GDM1 (cell line): ENCODE measurements at places on chromosomes 4 and X.

GRCh38 chrX:111568354-111568753 lies 56.9 kb downstream of the SERTM2 start:
- no peak for DNase-seq

- no peak for DNase-seq
These were observed 254.7 kb downstream of the FBXW7 start for GRCh38 chr4:152281211-152281610.

GRCh38 chrX:27444093-27444908 lies 18.8 kb downstream of the PPP4R3C start:
- no peak for DNase-seq

DNA sequence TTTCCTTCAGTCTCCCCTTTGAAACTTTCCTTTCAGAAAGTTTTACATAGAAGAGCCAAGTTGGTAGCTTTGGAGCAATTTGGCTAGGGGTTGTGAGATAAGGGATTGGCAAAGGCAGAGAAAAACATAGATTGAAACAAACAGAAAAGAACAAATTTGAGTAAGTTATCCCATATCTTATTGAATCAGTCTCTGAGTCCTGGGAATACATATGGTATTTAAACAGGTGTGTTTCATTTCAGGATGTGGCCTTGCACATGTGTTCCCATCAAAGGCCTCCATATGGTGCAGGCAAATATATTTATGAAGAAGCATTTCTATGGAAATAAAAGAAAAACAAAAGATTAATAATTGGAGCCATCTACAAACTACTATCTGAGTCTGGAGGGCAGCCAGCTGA lies 227.9 kb upstream of the ZFP42 start:
- DNase-seq: no peak

- DNase-seq: no peak
These were observed 18.6 kb downstream of the ZCCHC4 start for GRCh38 chr4:25330905-25331808.

DNA sequence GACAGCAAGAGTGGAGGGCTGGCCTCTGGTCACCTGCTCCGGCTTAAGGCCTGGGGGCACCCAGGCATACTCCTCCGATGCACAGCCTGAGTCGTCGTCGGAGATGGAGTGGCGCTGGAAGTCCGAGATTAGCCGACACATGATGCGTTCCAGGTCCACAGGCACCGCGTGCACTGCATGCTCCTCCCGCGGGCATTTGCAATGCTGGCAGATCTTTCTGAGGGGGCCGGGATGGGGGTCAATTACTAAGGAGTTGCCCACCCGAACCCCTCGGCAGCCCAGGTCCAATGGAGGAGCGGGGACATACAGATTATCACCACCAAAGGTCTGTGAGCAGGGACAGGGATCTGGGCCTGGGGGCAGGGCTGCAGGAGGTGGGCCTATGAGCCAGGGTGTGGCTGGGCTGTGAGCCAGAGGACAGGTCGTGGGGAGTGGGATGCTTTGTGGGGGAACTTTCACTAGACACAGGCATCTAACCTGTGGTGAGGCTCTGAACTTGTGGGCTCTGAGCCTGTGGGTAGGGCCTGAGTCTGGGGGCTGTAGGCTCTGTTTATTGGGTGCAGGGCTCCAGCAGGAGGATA lies 2.4 kb downstream of the PRICKLE3 start:
- no peak for DNase-seq

DNA sequence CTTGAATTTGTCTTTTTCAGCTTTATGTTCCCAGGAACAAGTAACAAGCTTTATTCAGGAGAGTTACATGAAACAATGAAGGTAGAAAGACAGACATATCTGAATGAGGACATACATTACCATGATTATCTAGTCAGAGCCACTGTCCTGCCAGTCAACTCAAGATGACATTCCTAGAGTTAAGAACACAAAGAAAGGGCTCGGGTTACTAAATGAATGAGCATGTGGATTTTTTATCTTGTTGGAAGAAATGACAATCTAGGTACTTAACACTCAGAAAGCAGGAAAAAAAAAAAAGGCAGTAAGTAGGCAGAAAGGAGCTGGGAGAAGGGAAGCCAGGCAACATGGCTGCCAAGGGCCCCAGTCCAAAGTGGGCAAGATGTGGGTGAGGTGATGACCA lies 28.0 kb upstream of the PACRGL start:
- DNase-seq: no peak

- DNase-seq: no peak
These were observed 31.2 kb upstream of the MCF2 start for GRCh38 chrX:139739138-139739537.

GRCh38 chr4:135120195-135120594 lies 918.6 kb upstream of the PABPC4L start:
- DNase-seq: no peak

DNA sequence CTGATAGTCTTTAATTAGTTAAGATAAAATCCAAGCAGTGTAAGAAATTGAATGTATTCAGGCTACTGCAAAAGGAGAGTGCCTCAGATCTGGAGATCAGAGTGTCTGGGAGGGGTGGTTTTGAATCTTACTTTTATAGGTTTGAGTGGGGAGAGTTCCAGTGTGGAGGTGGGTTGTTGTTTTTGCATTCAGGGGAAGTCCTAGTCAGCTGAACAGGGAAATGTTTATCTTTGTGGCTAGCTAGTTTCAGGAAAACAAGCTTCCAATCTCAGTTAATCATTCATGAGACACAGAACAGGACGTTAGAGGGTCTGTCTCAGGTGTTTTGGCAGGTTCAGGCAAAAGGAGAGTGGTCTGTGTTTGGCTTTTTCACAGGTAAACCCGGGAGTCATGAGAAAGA lies 26.0 kb downstream of the ZNF81 start:
- DNase-seq: no peak

DNA sequence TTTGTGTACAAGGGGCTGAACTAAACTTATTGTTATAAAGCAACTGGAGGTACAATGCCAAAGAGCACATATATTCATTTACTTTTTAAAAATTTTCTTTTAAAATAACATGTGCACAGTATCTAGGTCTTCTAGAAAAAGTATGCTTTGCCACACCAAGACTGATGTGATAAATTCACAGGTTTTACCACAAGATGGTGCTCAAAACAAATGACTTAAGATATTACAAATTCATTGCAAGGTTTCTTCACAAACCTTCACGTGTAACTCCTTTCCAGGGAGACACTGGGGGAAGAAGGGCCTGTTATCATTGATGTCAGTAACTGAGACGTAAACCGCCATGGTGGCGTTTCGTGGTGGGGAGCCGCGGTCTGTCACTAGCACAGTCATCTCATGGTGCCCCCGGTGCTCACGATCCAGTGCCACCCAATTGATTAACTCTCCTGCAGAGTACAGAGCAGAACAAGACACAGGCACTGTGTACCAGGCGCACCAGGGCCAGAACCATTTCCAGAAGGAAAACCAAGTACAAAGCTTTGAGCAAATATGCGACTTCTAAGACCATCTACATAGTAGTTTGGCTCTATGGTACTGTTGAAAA lies 162.2 kb downstream of the DCHS2 start:
- DNase-seq: no peak

- no peak for DNase-seq
These were observed 7.2 kb upstream of the FAM9C start for GRCh38 chrX:13051529-13052172.

- no peak for DNase-seq
These were observed 103.6 kb downstream of the GUCY2F start for GRCh38 chrX:109378281-109378680.

DNA sequence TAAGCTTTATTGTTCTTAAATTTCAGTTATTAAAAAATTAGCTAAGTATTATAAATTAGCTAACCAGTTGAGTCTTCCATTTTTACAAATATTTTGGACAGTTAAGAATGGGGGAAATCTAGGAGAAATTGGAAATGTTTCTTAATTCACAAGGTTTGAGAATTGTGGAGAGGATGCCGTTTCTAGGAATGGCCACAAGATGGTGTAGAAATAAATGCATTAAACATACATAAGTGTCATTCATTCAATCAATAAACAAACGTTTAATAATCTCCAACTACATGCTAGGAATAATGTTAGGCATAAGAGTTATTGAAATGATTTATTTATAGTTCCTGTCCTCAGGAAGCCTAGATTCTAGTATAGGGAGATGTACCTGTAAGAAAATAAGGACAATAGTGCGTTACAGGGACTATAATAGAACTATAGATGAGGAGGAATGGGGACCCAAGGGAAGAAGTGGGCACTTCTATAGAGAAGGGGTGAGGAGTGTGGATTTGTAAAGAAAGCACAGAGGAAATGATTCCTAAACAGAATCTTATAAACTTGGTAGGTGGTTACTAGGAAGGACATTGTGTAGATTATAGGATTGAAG lies 195.7 kb upstream of the ANK2 start:
- DNase-seq: no peak

- DNase-seq: no peak
These were observed 204.6 kb downstream of the RBMX2 start for GRCh38 chrX:130606425-130606824.

- peak; percentile 53 for DNase-seq
These were observed 20.0 kb downstream of the CFAP97 start for GRCh38 chr4:185183622-185184281.

- no peak for DNase-seq
These were observed 101.5 kb upstream of the MAML3 start for GRCh38 chr4:140255467-140255866.

- no peak for DNase-seq
These were observed 129.1 kb upstream of the SMAD1 start for GRCh38 chr4:145352438-145353145.

GRCh38 chr4:155299103-155299502 lies 77.7 kb downstream of the MAP9 start:
- no peak for DNase-seq

GRCh38 chrX:20060961-20061748 lies 55.6 kb downstream of the MAP7D2 start:
- DNase-seq: peak; percentile 80
